Right hindlimb (tissue), 1 donor: ENCODE measurements at places on chromosomes 1 and 21.

DNA sequence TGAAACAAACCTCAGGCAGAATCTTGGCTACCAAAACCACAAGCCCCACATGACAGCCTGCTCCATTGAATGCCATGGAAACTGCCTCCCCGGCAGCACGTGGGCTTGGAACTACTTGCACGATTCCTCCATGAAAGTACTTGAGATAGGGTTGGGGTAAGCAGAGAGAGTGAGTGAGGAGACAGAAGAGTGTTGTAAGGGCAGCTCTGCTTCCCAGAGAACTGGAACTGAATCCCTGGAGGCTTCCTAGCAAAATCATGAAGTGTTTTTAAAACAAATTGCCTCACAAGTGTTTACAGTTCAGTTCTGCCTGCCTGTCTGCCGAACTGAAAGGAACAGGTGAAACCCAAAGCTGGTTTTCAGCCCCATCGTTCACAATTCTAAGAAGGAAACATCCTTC lies 35.3 kb upstream of the DNASE2B start:
- no peak for DNase-seq

- DNase-seq, result no peak
These were observed 176.8 kb downstream of the DISC1 start for GRCh38 chr1:231803353-231803752.

DNA sequence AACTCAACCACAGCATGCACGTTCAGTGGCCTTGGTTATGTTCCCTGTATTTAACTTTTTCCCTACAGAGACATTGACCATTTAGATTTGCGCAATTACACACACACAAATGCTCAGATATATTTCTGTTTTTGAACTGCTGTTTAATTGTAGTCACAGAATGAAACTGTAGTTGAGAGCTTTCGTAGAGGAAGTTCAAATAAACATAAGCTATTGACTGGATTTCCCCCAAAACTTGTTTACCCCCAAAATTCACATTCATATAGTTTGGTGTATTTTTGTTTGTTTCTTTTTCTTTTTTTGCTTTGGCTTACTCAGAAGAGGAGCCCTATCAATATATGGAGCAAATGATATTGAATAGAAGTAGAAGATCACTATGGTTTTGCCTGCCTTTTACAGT lies 921.0 kb downstream of the ADGRL2 start:
- no peak for DNase-seq

- DNase-seq, result no peak
These were observed 169.3 kb upstream of the IVNS1ABP start for GRCh38 chr1:185486346-185486745.

DNA sequence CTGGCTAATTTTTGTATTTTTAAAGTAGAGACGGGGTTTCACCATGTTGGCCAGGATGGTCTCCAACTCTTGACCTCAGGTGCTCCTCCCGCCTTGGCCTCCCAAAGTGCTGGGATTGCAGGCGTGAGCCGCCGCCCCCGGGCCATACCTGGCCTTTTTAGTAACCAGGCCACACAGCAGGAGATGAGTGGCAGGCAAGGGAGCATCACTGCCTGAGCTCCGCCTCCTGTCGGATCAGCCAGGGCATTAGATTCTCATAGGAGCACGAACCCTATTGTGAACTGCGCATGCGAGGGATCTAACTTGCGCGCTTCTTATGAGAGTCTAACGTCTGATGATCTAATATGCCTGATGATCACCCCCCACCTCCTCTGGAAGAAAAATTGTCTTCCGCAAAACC lies 308.7 kb upstream of the PRMT6 start:
- DNase-seq, result no peak

DNA sequence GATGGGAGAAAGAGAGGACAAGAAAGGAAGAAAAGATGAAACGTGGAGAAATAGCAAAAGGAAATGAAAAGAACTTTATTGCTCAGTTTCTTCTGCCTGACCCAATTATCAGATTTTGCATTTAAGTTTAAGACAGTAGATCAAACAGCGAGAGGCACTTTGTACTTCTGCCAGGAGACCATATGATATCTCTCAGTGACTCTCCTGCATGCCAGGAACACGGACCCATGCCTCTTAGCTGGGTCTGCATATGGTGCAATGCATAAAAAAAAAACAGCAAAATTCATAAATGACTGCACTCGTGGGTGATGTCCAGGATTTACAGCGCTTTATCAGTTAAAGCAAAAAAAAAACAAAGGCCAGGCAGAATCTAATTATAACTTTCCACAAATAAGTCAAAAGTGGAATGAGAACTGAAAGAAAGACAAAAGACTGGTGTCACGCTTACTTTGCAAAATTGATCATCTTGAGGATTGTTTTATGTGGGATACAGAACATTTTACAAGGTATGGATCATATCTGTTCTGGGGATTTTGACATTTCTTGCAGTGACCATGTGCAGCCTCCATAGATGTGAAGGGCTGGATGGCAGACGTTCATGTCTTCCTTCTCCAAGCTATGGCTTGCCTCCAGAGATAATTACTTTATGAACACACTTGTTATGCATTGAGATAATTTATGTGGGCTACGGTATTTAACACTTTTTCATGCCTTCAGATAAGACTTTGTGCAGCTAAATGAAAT lies 79.5 kb downstream of the RUNX1 start:
- no peak for DNase-seq

DNA sequence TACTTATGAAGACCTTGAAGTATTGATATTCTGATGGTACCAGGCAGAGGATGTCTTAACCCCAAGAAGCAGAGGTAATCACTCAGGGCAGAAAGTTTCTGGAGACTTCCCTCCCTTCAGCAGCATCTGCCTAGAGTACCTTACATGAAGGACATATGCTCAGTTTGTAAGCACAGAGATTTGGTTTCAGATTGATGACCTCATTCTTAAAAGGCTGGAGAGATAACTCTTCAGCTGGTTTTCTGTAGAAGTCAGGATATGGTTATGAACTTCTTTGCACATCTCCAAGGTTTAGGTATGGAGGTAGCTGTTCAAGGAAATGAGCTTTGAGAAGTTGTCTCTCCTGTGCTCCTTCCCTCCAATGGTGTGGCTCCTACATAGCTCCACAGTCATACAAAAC lies 148.7 kb downstream of the HHIPL2 start:
- no peak for DNase-seq
